RKO (cell line): ENCODE measurements at places on chromosomes 3 and 15.
A peak's percentile ranks its signal among the peaks of the same experiment; 100 is the strongest.

- DNase-seq, result no peak
Observed at GRCh38 chr3:184884359-184885017, 72.5 kb downstream of the VPS8 start.

- DNase-seq, result no peak
Observed at GRCh38 chr3:165193366-165194254, 2.6 kb downstream of the SLITRK3 start.

- DNase-seq, result no peak
Observed at GRCh38 chr15:89593018-89593417, 17.7 kb downstream of the TICRR start.

- DNase-seq, result no peak
Observed at GRCh38 chr3:112671930-112672715, 31.2 kb upstream of the CCDC80 start.

- no peak for DNase-seq
Observed at GRCh38 chr15:89495638-89496145, 691 bp downstream of the RHCG start.

- DNase-seq, result peak; percentile 63
Observed at GRCh38 chr15:66505430-66505811, 295 bp downstream of the ZWILCH start.

DNA sequence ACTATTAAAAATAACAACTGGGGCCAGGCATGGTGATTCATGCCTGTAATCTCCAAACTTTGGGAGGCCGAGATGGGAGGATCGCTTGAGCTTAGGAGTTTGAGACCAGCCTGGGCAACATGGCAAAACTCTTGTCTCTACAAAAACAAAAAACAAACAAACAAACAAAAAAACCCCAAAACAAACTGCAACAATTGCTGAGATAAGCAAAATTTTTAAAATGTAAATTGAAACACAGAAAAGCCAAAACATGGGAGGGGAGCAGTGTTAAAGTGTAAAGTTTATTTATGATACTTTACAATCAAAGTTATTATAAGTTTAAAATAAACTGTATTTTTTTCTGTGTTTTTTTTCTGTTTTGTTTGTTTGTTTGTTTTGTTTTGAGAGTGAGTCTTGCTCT, 207.7 kb downstream of the PCCB start:
- no peak for DNase-seq

DNA sequence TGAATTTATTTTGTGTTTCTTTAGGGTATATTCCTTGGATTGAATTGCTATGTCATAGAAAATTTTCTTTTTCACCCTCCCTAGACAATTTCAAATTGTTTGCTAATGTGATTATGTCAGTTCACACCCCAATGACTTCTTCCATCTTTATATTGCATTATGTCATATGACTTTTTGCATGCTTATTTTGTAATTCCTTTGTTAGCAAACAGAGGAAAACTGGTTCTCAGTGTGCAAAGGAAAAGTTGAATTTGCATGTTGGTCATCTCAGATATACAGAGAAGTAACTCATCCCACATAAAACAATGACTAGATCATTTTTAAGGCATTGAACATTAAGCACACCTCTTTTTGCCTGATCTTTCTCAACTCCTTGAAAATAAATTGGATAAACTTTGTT, 3.3 kb upstream of the RNF13 start:
- DNase-seq, result no peak

DNA sequence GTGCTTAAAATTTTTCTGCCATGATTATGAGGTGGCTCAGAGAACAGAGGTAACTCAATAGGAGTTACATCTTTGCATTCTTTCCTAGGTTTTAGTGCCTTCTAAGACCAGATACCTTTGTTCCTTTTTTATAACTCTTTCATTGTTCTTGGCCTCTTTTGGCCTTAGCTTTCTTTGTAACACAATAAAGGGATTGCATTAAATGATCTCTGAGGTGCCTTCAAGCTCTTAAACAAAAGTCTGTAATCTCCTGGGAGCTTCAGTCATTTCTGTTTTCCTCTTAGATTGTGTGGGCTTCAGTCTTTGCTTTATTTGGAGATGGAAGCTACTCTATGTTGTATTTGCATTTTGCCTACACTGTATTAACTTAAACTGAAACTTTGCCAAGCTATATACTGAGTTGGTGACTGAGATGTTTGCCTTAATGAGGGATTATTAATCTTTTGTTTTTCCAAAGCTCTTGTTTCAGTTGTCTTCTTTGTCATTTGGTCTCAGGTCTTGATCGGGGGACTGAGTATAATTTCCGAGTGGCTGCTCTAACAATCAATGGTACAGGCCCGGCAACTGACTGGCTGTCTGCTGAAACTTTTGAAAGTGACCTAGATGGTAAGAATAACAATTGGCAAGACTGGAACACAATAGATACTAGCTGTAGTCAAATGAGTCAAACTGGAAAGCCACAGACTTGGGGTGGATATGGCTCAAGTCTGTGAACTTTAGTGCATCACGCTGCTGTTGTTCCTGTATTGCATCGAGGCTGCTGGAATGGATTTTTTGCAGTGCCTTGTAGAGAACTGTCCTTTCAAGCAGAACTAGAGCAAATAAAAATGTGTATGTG, 110.3 kb downstream of the HCN4 start:
- no peak for DNase-seq

DNA sequence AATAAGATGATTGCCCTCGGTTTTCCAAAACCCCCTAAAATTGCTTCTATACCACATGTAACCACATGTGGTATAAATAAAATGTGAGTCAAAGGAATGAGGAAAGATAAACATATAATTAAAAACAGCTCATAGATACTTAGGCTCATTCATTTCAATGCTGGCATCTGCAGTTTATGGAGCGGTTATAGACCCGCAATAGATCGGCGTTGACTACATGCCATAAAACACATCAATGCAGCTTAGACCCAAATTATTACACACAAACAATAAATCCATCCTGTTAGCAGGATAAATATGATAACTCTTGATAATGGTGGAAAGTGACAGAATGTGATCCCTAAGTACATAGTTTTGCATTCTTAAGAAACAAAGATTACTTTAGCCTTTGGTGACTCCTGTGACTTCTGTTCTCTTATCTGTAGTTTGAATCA, 143.7 kb downstream of the NR2F2 start:
- DNase-seq, result no peak

GRCh38 chr3:20111836-20112235, 71.6 kb downstream of the KAT2B start:
- peak; percentile 71 for DNase-seq

DNA sequence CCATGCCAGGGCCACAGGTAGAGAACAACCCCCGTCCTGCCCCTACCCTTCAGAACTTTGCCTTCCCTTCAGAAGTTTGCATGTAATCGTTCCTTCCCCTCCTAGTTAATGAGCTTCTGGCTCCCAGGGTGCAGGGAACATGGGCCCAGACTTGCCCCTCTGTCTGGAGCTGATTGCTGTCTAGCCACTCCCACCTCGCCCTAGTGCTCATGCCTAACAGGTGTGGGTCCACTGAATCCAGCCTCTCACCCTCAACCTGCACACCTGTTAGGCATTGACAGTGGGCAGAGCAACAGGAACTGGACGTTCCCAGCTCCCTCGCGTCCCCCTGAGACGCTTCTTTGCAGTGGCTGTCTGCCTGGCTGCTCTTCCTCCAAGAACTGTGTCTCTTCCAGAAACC, 40.3 kb downstream of the WNT5A start:
- no peak for DNase-seq

GRCh38 chr3:111285694-111286093, 214.1 kb downstream of the NECTIN3 start:
- no peak for DNase-seq

- no peak for DNase-seq
Observed at GRCh38 chr15:72760590-72761260, 22.8 kb downstream of the ADPGK start.

- DNase-seq, result no peak
Observed at GRCh38 chr3:30643763-30644462, 37.5 kb downstream of the TGFBR2 start.

DNA sequence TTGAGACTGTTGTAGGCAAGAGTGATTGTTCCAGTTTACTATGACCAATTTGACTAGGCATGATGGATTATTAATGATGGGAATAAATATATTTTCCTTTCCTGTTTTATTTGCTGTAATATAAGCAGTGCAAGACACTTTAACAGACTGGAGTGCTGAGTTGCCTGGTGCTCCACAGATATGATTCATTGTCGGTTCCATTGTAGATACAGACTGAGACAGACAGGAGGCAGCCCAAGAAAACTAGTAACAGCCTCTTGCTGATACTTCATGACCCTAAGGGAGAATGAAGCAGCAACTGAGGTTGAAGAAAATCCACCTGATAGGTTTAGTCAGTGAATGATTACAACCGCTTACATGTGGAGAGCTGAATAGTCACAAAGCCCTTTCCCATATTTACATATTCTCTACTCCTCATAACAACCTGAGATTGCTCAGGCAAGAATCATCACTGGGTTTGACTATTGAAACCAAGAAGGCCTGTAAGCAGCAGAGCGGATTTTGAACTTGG, 235.1 kb upstream of the TPRG1 start:
- DNase-seq, result no peak

DNA sequence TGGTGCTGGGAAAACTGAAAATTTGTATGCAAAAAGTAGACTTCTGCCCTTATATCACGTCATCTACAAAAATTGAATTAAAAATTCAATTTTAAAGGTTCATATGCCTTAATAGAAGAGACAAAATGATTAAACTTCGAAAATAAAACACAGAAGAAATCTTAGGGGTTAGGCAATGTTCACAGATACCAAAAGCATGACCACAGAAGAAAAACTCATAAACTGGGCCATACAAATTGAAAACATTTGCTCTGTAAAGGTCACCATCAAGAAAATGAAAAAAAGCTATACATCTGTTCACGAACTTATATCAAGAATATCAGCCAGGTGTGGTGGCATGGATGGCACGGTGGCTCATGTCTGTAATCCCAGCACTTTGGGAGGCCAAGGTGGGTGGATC, 245.1 kb downstream of the PCCB start:
- no peak for DNase-seq

DNA sequence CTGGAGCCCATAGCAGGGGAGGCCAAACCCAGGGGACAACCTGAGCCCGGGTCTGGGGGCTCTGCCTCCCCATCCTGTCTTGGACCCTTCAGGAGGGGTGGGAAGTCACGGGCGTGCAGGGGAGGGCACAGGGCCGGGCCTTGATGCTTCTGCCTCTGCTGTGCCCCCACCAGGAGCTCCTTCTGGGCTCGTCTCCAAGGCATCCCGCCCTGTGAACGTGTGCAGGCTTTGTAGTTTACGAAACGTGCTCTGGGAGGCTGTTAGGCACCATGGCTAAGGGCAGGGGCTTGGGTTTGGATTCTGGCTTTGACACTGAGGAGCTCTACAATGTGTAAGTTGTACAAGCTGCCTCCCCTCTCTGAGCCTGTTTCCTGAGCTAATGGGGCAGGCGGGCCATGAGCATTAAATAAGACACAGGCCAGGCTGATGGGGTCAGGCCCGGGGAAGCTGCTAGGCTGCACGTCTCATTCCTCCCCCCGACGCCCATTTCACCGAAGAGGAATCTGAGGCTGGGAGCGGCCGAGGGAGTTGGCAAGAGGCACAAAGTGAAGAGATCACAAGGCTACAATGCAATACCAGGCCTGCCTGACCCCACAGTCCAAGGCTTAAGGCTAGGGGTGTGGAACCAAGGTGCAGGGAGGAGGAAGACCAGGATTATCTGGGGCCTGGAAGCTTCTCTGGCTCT, 19.6 kb downstream of the PLXND1 start:
- no peak for DNase-seq

GRCh38 chr15:99999282-100000070, 266.2 kb upstream of the LYSMD4 start:
- DNase-seq, result no peak

GRCh38 chr3:149536429-149536828, 61.9 kb downstream of the TM4SF4 start:
- no peak for DNase-seq
